ENCODE measurements at places on chromosomes 4 and X.

DNA sequence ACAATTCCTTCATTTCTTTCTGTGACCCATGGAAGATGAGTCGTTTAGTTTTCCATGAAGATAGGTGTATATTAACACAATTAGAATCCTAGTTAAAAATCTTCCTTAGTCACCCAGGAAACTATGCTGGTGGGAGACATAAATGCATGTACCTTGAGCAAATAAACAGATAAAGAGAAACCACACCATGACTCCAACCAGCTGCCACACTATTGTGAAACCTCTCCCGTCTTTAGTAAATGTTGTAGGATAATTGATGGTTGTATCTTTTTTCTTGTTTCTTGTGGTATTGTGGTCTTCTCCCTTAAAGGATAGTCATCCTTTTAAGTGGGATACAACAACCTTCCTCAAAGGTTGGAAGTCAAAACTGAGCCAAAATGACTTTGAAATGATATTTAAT, 103.8 kb upstream of the LEF1 start:
- DNase-seq = no peak

DNA sequence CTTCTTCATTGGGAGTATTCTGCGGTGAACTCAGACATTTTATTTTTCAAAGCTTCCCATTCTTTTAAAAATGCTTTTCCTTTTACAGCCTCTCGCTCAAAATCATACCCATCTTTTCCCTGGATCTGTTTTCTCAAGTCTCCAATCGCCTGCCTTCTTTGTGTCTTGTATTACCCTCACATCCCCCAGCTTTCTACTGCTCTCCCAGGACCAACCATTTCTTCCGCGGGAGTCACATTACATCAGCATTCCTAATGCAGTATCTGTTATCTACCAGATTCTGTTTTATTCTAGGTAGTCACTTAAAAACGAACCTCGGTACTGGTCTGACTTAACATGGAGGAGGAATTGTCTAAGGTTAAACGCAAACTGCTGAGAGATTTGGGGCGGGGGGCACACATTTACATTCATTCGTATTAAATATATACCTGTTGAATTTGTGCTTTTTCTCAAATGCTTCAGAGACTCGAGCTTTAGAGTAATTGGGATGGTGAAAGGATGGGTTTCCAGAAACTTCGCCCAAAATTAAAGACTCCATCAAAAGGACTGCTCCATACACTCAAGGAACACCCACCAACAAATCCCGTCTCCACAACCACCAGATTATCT, 493 bp upstream of the UCHL1 start:
- DNase-seq = peak; percentile 14

GRCh38 chr4:15364183-15364582, 63.6 kb upstream of the C1QTNF7 start:
- no peak for DNase-seq

DNA sequence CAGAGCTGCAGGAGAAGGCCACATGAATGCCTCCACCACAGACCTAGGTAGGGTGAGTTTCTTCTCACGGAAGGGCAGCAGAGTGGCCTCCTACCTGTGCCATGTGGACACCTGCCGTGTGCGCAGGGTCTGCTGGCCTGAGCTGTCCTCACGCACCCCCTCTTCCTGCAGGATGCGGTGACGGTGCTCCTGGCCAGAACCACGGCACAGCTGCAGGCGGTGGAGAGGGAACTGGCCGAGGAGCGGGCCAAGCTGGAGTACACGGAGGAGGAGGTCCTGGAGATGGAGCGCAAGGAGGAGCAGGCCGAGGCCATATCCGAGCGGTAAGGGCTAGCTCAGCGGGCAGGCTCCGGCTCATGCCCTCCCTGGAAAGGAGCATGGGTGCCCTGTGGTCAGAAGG, 28.4 kb upstream of the CLCN4 start:
- no peak for DNase-seq

- DNase-seq = no peak
Measured at GRCh38 chr4:71270901-71271300, 67.9 kb upstream of the SLC4A4 start.

GRCh38 chr4:28254003-28254402, 1393.4 kb downstream of the STIM2 start:
- no peak for DNase-seq

DNA sequence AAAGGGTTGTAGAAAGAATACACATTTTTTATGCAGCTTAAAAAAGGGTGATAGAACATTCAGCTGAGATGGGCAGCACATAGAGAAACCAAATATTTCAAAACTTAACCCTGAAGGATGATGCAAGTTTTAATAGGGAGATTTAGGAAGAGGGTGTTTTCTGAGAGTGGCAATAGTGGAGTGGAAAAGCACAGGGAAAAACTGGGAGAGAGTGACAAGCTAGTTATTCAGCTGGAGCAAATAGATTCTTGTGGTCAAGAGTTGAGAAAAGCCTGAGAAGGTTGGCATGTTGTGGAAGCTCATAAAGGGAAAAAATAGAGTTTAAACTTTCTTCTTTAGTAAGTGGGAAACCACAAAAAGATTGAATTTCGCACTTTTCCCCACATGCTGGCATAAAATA, 359.6 kb upstream of the PITX2 start:
- peak; percentile 24 for DNase-seq

Data from AG04449 (cell line).